ENCODE measurements at places on chromosomes 12 and 14.

GRCh38 chr14:76950055-76951020 is 78.2 kb downstream of the IRF2BPL start:
- peak; percentile 57 for DNase-seq

GRCh38 chr12:49276304-49277290 is 11.7 kb downstream of the TUBA1C start:
- DNase-seq = no peak

DNA sequence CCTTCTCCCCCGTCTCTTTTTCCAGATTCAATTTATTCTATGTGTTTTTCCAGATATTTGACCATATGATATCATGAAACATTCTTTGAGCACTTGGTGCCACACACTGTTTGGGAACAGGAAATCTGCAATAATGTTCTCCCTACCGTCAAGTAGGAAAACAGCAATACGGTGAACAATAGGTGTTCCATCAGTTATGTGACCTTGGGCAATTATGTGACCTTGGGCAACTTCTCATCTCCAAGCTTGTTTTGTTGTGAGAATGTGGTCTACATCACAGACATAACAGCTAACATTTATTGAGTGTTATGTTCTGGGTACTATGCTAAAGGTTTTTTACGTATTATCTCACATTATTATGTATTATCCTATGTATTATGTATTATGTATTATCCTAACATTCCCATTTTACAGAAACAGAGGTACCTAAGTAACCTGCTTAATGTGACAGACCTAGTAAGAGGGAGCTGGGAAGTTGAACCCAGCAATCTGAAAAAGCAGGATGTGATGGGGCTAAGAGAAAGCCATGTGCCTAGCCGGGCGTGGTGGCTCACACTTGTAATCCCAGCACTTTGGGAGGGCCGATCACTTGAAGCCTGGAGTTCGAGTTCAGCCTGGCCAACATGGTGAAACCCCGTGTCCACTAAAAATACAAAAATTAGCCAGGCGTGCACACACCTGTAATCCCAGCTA is 1.2 kb upstream of the NEK9 start:
- no peak for DNase-seq

DNA sequence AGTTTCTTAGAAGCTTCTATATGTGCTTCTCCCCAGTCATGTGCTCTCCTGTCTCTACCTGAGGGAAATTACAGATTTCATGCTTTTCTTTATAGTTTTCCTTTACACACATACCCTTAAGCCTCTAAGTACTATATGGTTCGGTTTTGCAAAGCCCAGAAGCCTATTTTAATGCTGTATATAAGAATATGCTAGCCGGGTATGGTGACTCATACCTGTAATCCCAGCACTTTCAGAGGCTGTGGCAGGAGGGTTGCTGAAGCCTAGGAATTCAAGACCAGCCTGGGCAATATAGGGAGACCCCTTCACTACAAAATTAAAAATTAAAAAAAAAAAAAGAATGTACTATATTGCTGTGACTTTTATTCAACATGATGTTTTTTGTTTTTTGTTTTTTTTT is 15.4 kb downstream of the DGLUCY start:
- DNase-seq = no peak

- DNase-seq = no peak
Observed at GRCh38 chr12:47819138-47819895, 386 bp downstream of the HDAC7 start.

GRCh38 chr12:93785249-93786010 is 108.3 kb downstream of the CRADD start:
- peak; percentile 95 for DNase-seq

- DNase-seq = no peak
Observed at GRCh38 chr14:68482018-68482417, 310.8 kb downstream of the ZFP36L1 start.

- peak; percentile 55 for DNase-seq
Observed at GRCh38 chr12:70045036-70045435, 198.2 kb upstream of the CNOT2 start.

- DNase-seq = no peak
Observed at GRCh38 chr12:3220382-3221321, 143.5 kb downstream of the TSPAN9 start.

DNA sequence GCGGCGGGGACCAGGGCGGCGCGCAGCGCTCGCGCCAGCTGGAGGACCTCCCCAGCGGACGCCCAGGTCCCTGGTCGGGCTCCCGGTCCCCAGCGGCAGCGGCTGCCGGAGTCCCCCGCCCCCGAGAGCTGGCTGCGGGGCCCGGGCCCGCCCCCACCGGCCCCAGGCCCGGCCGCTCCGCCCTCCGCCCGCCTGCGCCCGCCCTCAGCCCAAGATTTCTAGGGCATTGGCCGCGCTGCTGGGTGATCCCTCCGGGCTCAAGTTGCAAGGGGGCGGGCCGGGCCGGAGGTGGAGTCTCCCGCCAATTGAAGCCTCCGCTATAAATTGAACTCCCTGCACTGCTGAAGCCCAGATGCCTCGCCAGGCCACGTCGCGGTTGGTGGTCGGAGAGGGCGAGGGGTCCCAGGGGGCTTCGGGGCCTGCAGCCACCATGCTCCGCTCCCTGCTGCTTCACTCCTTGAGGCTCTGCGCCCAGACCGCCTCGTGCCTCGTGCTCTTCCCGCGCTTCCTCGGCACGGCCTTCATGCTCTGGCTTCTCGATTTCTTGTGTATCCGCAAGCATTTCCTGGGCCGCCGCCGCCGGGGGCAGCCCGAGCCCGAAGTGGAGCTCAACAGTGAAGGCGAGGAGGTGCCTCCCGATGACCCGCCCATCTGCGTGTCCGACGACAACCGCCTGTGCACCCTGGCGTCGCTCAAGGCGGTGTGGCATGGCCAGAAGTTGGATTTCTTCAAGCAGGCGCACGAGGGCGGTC is at the start of gene DIO3:
DIO3 (plus strand) TSS at position 351 of the 752 bp plus-strand sequence.
- no peak for DNase-seq

DNA sequence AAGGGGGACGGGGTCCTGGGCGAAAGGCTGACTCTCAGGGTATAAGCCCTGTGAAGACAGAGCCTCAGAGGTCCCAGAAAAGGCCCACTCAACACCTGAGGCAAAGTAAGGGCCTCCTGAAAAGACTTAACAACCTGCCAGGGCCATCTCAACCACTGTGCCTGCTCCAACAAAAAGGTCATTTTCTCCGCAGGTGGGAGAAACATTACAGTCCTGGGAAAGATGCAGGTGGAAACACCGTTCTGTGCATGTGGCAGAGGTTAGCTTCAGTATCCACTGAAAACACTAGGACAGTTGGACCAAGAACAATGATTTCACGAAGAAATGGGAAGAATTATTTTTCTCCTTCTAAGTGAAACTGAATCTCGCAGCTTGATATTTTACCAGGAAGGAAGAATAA is 50.9 kb downstream of the CCDC88C start:
- no peak for DNase-seq

GRCh38 chr12:91636721-91637120 is 454.1 kb upstream of the DCN start:
- DNase-seq = no peak

DNA sequence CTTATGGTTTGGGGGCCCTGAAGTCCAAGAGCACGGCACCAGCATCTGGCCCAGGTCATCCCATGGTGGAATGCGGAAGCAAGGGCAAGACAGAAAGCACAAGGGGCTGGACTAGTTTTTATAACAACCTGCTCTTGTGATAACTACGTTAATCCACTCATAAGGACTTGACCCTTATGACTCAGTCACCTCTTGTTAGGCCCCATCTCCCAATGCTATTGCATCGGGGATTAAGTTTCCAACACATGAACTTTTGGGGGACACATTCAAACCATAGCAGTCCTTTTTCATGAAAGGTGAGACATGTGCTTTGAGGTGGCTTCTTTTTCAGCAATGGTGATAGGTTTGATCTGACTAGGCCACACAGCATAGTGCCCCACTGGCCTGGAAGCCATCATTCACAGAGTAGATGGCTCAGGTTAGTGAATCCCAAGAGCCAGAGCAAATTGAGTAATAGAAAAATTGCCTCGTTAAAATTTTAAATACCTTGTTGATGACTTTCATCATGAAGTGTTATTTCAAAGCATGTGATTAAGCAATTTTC is 12.1 kb downstream of the FRMD6 start:
- no peak for DNase-seq

DNA sequence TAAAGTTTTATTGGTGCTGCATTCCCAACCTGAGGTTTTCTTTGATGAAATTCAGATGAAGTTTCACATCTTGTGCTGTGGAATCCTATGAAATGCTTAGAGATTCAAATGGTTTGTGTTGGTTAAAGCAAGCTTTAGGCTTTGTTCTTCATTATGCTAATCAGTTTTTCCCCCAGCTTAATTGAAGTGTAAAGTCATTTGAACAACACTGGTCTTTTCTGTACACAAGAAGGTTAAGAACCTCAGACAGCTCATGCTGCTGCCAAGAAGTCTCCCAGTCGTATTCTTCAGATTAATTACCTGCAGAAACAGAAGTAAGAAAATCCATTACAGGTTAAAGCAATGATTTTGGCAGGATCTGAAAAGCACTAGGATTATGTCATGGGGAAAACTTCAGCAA is 48.9 kb downstream of the EML1 start:
- DNase-seq = no peak

GRCh38 chr12:102052192-102053061 is 9.4 kb downstream of the WASHC3 start:
- DNase-seq = no peak

GRCh38 chr14:71625175-71625574 is 307.1 kb upstream of the RGS6 start:
- no peak for DNase-seq

DNA sequence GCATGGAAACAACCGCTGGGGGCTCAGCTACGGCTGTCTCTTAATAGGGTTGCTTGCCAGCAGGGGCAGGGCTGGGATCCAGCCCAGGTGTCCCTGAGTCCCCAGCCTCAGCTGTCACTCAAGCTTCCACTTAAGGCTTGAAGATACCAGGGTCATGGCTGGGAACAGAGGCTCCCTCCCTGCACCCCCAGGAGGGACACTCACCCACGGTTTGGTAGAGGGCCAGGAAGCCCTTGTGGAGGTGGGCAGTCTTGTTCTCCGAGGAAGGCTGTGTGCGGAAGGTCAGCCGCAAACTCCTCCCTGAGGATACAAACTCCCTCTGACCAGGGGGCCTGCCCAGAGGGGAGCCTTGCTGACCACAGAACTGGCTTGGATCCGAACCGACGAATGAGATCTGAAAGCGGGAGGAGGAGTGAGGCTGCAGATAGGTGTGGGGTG is 7.3 kb downstream of the C1RL start:
- DNase-seq = no peak

DNA sequence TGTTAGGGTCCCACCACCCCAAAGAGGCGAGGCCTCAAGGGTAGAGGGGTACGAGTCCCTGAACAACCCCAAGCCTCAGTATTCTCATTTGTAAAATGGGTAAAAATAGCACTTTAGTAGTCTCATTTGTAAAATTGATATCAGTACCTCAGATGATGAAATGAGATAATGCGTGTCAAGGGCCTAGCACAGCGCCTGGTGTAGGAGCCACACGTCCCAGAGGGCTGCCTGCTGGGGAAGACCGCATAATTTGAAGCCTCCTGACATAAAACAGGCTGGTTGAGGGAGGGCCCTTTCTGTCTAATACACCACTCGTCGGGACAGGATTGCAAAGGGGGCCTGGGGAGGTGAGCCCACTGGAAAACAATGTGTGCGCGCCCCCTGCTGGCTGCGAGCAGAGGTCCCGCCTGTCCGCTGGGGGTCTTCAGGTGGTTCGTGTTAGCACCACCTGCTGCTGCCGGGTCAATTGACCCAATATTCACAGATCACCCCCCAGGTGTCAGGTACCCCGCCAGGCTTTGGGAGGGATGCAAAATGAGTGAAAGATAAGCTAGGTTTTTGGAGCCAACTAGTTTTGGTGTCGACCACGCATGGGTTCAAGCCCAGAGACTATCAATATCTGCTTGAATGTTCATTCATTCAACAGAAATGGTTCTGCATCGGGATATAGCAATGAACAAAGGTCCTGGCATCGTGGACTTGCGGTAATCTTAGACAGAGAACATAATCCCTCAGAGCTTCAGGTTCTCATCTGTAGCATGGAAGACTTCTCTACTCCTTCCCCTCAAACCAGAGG is 24.7 kb upstream of the IRF2BPL start:
- DNase-seq = peak; percentile 77

DNA sequence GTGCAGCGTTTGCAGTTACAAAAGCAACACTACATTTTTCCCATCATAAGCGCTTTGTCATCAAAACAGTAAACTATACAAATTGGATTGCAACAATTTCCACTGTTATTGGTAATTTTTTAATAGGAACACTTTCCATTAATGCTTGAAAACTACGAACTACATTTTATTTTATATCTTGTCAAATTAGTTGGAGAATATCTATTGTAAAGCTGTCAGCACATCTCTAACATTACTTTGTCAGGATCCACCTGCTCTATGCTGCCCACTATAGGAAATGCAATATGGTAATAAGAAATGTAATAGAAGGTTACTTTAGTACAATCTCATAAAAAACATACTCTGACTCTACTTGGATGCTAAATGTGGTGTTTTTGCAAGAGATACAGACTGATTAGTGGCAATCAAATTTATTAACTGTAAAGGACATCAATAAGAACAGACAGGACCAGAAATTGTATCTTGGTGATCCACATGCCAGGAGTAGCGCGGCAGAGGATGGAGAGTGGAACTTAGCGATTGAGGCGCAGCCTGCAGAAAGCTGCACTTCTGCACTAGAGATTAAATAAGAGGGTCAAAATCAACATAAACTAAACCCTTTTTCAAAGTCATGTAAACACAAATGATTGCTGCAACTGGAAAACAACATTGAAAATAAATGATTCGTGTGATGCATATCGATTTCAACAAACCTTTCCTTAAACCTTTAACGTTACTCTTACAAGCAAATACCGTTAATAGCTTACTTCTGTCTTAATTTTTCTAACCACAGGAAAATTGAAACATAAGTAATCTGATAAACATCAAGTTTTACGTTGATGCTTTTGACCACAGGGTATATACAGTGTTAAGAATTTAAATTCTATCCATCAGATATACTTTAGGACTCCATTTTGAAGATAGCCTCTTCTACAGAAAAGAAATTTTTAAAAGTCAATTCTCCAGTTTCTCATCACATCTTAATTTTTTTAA is 3.6 kb upstream of the ARID2 start:
- peak; percentile 54 for DNase-seq

- no peak for DNase-seq
Observed at GRCh38 chr12:126899926-126900792, 1366.8 kb upstream of the TMEM132C start.

DNA sequence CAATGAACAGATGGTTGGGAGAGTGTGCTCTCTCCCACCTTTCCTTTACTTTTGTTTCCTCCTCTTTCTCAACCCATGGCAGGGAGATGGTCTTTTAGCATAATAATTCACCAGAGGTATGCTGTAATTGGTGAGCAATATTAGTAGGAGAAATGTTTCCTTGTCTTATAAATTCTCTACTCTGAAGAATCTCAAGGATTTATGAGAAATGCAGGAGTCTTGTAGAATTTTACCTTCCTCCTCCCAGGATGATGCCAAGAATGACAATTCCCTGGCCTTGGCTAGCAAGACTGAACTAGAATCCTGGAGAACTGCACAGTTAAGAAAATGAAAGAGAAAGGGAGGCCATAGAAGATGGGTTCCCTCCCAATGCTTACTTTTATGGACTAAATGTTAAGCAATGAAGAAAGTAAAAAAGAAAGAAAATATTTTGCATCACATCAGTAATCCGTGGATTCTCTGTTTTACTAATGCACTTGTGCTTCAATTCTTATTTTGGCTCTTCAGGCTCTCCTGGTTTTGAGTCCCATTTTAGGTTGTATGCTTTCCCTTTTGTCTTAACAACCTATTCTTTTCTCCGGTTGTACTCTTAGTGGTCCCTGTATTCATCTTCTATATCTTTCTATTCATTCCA is 192.9 kb upstream of the GARIN6 start:
- DNase-seq = no peak

GRCh38 chr14:39265033-39265432 is 31.3 kb downstream of the MIA2 start:
- peak; percentile 73 for DNase-seq

GRCh38 chr12:50932787-50933280 is 19.5 kb upstream of the HIGD1C start:
- DNase-seq = no peak

Measured in fibroblast of pulmonary artery (primary cell).